ENCODE measurements at places on chromosomes 7 and 10. TPM values are rescaled to one million over a fixed set of nuclear protein-coding genes. Genes with fewer than 3 reads are reported as not detected.

SPDYE16 gene
- total RNA-seq = 0.10 TPM

P4HA1 gene
- total RNA-seq = 9.5 TPM

GPR22 gene
- not detected for total RNA-seq

SPDYE2 gene
- total RNA-seq = not detected

CABCOCO1 gene
- not detected for total RNA-seq

IDI2 gene
- not detected for total RNA-seq

HTRA1 gene
- not detected for total RNA-seq

DKK1 gene
- not detected for total RNA-seq

ZNF107 gene
- 10.0 TPM for total RNA-seq

GHRHR gene
- total RNA-seq = not detected

ANKRD30A gene
- total RNA-seq = not detected

KIFBP gene
- total RNA-seq = 6.9 TPM

PON1 gene
- not detected for total RNA-seq

SNCG gene
- total RNA-seq = 1.7 TPM

SEMA4G gene
- 3.2 TPM for total RNA-seq

HOXA5 gene
- total RNA-seq = not detected

FAM221A gene
- 8.8 TPM for total RNA-seq

RTKN2 gene
- 10.0 TPM for total RNA-seq

GRID2IP gene
- total RNA-seq = 0.30 TPM

STEAP1 gene
- total RNA-seq = 0.30 TPM

LAMB1 gene
- 0.27 TPM for total RNA-seq

HTR5A gene
- not detected for total RNA-seq

HECTD2 gene
- 6.0 TPM for total RNA-seq

FAM25C gene
- total RNA-seq = not detected

TLX1 gene
- total RNA-seq = not detected

GNG11 gene
- total RNA-seq = not detected

TMEM130 gene
- not detected for total RNA-seq

All from activated naive CD4-positive, alpha-beta T cell treated with anti-CD3 and anti-CD28 coated beads, Interleukin-2, amount 50 U/mL, for 72 hours (primary cell).